T-helper 22 cell (primary cell): ENCODE measurements at places on chromosomes 1 and 21.

GRCh38 chr1:172356620-172357019 is 63.9 kb upstream of the C1orf105 start:
- DNase-seq = no peak

GRCh38 chr1:226681652-226682493 is 57.2 kb downstream of the ITPKB start:
- no peak for DNase-seq

DNA sequence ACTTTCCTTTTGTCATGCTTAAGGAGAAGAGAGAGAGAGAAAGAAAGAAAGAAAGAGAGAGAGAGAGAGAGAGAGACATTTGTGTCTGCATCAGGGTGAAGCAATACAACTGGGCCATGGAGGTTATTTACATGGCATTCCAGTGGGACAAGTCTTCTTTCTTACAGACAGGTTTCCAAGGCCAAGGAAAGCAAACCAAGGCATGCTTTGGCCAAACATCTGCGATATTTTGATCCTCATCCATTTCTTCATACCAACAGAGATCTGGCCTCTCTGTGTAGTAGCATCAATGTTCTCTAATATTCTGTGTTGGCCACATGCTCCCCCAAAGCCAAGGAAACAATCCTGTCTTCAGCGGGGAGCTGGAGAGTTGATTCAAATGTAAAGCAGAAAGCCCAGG is 292.1 kb downstream of the SETD4 start:
- DNase-seq = no peak

DNA sequence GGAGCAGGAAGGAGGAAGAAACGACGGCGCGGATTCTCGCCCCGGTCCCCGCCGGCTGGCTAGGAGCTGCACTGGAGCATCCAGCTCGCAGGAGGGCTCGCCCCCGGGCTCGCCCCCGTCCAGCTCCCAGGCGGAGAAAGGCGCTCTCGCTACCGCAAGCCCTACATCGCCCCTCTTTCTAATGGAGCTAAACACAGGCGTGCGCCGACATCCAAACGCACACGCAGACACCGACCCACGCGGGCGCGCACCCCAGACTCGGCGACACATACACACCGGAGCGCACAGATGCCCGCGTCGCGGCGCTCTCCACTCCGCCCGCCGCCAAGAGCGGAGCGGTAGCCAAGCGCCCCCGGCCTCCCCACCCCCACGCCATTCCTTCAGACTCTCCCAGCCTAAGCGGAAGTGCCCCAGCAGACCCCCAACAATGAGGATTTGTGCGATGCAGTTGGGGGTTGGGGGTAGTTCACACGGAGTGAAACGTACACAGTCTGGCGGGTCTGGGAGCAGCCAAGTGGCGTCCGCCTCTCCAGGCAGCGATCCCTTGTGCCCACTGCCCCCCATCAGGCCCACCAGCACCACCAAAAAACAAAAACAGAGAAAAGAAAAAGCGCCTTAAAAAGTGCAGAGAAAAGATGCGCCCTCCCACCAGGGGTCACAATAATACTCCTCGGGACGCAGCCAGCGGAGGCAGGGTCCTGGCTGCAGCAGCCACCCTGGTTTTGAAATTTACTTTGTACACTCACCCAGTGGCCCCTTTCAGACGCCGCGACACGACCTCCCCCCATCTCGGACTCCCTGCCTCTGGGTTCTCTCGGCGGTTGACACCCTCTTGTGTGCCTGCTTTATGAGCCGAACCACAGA is 1.4 kb downstream of the DAB1 start:
- DNase-seq = no peak

GRCh38 chr1:107867897-107868296 is 97.1 kb downstream of the VAV3 start:
- DNase-seq = no peak

- no peak for DNase-seq
Observed at GRCh38 chr1:164673584-164674214, 114.7 kb downstream of the PBX1 start.

GRCh38 chr1:150961756-150962155 is 12.9 kb downstream of the CERS2 start:
- no peak for DNase-seq

GRCh38 chr1:59271561-59272260 is 25.2 kb upstream of the FGGY start:
- DNase-seq = no peak

DNA sequence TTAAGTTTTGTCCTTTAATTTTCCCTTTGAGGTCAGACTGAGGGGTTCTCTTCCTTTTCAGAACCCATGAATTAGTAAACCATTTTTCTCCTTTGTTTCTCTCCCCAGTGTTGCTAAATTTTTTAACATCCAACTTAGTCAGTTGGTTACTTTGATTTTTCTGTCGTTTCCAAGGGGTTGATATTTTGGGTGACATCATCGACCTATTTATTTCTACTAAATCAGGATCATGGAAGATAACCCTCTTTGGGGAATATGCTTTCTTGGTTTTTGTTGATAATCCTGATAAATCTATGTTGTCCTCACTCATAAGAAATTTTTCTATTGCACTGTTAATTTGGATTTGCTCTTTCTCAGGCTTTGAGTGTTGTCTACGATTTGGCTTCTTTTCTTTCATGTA is 40.9 kb downstream of the LRRC53 start:
- DNase-seq = no peak

DNA sequence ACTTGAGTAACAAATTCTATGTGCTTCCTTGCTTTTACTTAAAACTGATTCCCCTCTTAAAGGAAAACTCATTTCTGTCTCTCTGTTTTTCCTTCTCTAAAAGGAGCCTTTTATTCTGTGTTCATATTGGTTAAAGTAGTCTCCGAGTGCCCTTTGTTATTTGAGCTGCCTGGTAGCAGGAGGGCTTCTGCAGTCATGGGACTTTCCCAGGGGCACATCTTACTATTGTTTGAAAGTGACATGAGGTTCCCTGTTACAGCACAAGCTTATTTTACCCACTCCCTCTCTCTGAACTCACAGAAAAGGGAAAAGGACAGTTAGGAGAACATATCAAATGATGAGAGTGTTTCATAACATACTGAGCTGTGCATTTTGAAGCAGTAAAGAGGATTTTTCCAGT is 58.1 kb upstream of the ANGPTL1 start:
- no peak for DNase-seq

DNA sequence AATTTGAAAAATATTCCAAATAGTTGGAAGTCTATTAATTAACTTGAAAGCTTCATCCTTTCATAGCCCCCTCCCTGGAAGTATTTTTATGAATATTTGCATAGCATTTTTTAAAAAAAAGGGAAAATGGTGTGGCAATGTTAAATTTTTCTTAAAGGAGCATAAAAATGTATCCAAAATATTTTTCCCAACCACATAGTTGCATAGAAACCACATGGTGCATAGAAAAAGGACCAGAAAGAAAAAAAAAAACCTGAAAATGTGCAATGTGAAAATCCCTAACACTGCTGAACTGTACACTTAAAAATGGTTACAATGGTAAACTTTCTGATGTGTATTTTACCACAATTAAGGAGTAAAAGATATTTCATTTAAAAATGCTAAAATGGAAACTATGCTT is 8.0 kb downstream of the C1orf167 start:
- DNase-seq = no peak
